NCI-H1092 treated with DMSO at 0.1 percent for 48 hours (cell line): ENCODE measurements at places on chromosomes 11 and 22.
A peak's percentile ranks its signal among the peaks of the same experiment; 100 is the strongest.

GRCh38 chr11:10116588-10116987, 177.4 kb downstream of the SBF2 start:
- no peak for DNase-seq

GRCh38 chr11:64139049-64139448, 26.9 kb downstream of the MACROD1 start:
- no peak for DNase-seq

GRCh38 chr11:24748261-24748660, 251.4 kb downstream of the LUZP2 start:
- DNase-seq: no peak

GRCh38 chr11:87954476-87954875, 220.8 kb downstream of the RAB38 start:
- no peak for DNase-seq

GRCh38 chr11:114136686-114137640, 77.5 kb downstream of the ZBTB16 start:
- DNase-seq: no peak

GRCh38 chr22:47811971-47812370, 1049.5 kb downstream of the TBC1D22A start:
- no peak for DNase-seq

DNA sequence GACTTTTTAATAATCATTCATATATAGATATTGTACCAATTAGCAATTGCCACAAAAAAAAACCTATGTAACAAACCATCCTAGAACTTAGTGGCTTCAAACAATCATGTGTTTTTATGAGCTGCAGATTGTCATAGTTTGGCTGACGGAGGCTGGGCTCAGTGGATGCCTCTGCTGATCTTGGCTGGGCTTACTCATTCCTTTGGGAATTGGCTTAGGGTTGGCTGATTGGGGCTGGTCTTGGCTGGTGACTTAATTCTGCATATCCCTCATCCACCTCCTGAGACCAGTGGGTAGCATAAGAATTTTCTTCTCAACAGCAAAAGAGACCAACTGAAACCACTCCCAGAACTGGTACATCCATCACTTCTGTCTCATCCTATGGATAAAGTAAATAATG, 57.9 kb upstream of the PHF21B start:
- no peak for DNase-seq

- no peak for DNase-seq
Measured at GRCh38 chr11:132587716-132588115, 944.6 kb downstream of the OPCML start.

DNA sequence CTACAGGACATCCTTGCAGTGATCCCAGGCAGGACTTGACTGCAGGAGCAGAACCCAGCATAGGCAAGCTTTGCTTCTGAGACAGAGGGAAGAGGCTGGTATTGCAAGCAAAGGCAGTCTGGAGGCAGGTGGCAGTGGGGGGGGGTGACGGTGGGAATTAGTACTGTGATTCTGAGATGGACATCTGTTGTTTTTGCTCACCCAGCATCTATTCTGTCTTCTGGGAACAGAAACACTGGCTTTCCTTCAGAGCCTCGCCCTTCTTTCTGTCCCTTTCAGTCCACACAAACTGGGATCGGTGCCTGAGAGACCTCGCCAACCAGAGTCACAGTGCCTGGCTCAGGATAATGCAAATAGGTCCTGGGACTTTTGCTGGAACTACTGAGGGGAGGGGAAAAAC, 31.2 kb upstream of the RASL10A start:
- no peak for DNase-seq

GRCh38 chr11:117931331-117931950, 2.2 kb upstream of the TMPRSS13 start:
- no peak for DNase-seq

DNA sequence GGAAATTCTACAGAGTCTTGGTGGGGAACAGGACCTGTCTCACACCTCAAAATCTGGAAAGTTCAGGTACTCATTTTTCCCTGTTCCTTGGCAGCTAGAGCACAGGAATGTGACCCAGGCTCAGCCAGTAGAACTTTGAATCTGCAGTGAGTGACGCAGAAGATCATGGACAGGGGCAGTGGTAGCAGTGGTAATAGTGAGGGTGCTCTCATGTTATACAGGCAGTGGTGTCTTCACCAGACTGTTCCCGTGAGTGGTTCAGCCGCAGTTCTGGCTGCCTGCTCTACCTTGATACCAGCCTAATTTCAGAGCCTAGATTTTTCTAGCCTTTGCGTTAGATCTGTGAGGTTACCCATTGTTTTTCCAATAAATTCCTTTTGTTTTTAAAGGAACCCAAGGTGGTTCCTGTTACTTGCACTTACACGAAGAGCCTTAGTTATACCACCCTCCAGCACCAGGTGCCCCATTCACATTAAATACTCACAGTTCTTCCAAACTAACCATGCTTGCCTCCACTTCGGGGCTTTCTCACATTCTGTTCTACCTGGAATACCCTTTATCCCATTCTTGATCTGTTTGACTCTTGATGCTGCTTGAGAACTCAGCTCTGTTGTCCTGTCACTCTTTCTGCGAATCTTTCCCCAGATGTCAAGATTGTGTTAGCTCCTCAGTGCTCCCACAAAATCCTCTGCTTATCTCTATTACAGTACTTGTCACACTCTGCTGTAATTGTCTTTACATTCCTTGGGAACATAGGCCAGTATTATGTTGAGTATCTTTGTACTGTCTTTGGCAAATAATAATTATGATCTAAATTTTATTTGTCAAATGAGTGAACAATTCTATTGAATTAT, 47.8 kb downstream of the SWAP70 start:
- DNase-seq: no peak

GRCh38 chr22:32808038-32808445, 6.5 kb downstream of the TIMP3 start:
- no peak for DNase-seq

GRCh38 chr11:120025606-120026335, 112.1 kb downstream of the TRIM29 start:
- no peak for DNase-seq

GRCh38 chr11:8459711-8460399, 134.2 kb downstream of the STK33 start:
- no peak for DNase-seq

DNA sequence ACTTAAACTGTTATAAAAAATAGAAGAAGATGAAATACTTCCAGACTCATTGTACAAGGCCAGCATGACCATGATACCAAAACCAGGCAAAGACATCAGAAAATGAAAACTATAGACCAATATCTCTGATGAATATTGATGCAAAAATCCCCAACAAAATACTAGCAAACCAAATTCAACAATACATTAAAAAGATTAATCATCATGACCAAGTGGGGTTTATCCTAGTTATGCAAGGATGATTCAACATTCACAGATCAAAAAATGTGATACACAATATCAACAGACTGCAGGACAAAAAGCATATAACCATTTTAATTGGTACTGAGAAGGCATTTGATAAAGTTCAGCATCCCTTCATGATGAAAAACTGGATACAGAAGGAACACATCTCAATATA, 824.5 kb upstream of the RAG2 start:
- DNase-seq: no peak

DNA sequence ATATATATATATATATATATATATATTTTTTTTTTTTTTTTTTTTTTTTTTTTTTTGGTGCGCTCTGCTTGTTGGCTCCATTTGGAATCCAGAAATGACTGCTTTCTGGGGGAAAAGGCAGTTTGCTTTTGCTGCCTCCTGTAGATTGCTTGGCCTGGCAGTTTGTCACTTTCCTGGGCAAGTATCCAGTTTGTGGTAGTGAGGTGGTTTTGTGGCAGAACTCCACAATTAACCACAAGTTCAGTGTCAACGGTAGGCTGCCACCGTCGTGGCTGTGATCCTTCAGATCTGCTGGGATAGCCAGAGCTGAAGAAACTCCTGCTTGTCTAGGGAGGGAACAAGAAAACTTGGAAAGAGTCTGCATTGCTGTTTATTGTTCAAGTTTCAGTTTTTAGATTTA, 5.0 kb upstream of the PDE3B start:
- no peak for DNase-seq

- DNase-seq: no peak
Measured at GRCh38 chr11:41245704-41246398, 213.6 kb downstream of the LRRC4C start.

- no peak for DNase-seq
Measured at GRCh38 chr11:59267196-59267595, 54.5 kb upstream of the MPEG1 start.

DNA sequence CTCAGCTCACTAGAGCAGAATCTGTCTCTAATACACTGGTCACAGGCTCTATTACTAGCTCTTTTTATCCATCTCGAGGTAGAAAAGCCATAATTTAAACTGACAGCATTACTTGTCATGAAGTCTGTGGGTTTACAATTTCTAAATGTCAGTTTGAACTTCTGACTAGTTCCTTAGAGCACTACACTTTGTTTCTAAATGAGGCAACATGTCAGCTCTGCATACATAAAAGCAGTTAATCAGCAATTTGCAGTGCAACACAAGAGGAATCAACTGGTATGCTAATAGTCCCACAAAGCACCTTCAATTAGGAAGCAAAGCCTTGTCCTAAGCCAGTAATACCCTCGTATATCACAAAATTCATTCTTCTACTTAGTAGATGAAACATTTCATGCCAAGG, 321.3 kb downstream of the TTC28 start:
- no peak for DNase-seq

- peak; percentile 10 for DNase-seq
Measured at GRCh38 chr11:47001781-47002181, 65.2 kb downstream of the CSTPP1 start.

- DNase-seq: no peak
Measured at GRCh38 chr11:59254286-59254685, 41.6 kb upstream of the MPEG1 start.

GRCh38 chr11:127531167-127531566, 530.6 kb upstream of the KIRREL3 start:
- no peak for DNase-seq

DNA sequence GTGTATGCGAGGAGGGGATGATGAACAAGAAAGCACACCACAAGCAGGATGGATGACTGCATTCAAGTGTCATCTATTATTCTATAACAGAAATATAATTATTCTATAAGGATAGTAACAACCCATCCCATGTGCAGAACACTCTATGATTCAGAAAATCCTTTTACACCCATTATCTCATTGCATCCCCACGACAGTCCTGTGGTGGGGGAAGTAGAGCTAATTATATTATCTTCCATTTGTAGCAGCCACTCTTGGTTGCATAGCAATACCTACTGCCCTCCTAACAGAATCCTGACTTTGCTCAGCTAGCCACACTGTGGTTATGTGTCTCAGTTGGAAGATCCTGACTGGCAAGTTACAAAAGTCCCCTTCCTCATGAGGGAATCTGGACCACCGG, 406.5 kb upstream of the NARS2 start:
- no peak for DNase-seq

DNA sequence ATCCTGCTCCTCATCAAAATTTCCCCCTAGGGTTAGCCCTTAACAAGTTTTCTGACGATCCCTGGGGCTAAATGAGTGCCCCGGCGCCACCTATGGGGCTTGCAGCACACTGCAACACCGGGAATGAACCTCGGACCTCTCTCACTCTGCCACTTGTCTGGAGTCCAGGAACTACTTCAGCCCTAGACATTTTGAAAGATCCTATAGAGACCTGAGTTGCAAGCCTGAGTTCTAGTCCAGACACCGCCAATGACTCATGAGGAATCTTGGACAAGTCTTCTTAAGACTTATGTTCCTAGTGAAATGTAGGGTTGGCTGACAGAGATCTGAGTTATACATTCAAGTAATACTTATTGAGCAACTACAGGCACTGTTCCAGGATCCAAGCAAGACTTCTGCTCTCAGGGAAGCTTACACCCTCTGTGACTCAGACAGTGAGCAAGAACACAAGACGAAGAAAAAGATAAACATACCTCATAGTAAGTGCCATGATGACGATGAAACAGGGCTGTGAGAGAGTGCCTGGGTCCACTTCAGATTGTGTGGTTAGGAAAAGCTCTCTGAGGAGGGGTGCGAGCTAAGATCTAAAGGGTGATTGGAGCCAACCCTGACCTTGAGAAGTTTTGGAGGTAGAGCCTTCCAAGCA, 10.2 kb upstream of the STK33 start:
- peak; percentile 15 for DNase-seq

- no peak for DNase-seq
Measured at GRCh38 chr11:134599299-134599771, 187.3 kb upstream of the B3GAT1 start.

- DNase-seq: no peak
Measured at GRCh38 chr11:2289350-2289749, 12.4 kb downstream of the C11orf21 start.

- no peak for DNase-seq
Measured at GRCh38 chr22:36753120-36753802, 22.7 kb downstream of the IFT27 start.

DNA sequence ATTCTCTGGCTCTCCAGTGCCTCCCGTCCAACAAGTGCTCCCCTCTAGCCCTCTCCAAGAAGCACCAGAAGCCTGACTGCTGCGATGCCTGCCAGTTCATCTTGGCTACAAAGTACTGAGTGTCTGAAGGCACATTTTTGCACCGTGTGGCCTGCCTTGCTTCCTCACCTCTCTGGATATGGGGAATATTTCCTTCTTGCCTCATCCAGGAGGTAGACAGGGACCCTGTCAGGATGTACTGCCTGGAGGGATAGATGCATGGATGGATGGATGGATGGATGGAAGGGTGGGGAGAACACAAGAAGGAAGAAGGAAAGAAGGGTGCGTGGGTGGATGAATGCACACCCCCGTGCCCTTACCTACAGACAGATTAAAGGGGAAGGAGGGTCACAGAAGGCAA, 27.6 kb downstream of the KCTD17 start:
- DNase-seq: no peak

GRCh38 chr11:3613998-3614741, 27.6 kb downstream of the ART5 start:
- DNase-seq: no peak

DNA sequence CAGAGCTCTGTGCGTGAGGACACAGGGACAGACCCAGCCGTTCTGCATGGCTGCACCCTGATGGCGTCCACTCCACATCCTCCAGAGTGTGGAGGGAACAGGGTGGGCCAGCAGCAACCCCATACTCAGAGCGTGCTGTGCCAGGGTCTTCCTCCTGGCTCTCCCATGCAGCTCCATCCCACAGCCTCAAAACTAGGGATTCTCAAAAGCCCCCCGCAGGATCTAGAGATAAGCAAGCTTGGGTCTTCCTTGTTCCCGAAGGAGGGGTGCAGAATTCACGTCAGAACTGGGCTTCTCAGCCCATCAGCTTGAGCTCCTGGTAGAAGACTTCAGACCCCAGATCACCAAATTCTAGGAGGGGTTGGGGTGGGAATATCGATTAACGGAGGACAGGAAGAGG, 858.8 kb downstream of the TBC1D22A start:
- no peak for DNase-seq

- DNase-seq: no peak
Measured at GRCh38 chr11:75279273-75279672, 38.7 kb downstream of the TPBGL start.

GRCh38 chr22:29883775-29884097, 762 bp downstream of the MTMR3 start:
- DNase-seq: peak; percentile 16

GRCh38 chr11:21229224-21229623, 559.8 kb downstream of the NELL1 start:
- no peak for DNase-seq
